Smooth muscle cell of trachea (primary cell): ENCODE measurements at places on chromosomes 5 and 9. TPM values are rescaled to one million over a fixed set of nuclear protein-coding genes. Genes with fewer than 3 reads are reported as not detected.

STK10 gene
- total RNA-seq = 21.2 and 28.6 TPM in 2 replicates

GNA14 gene
- total RNA-seq = 0.15 and 0.50 TPM in 2 replicates

CCNJL gene
- total RNA-seq = 0.15 and 0.17 TPM in 2 replicates

SOX30 gene
- total RNA-seq = under 0.01 TPM in 1 of 2 replicates, not detected in the other

SMIM33 gene
- not detected in 2 replicates for total RNA-seq

TAF11L3 gene
- total RNA-seq = not detected in 2 replicates

CENPK gene
- total RNA-seq = 2.8 and 20.9 TPM in 2 replicates

WDR38 gene
- total RNA-seq = not detected in 2 replicates

GPR151 gene
- total RNA-seq = not detected in 2 replicates

GARIN3 gene
- not detected in 2 replicates for total RNA-seq

CDC37L1 gene
- 24.4 and 30.1 TPM in 2 replicates for total RNA-seq

DCTN4 gene
- total RNA-seq = 72.0 and 72.9 TPM in 2 replicates

OMD gene
- total RNA-seq = 0.33 and 0.73 TPM in 2 replicates

IRF1 gene
- 15.3 and 23.3 TPM in 2 replicates for total RNA-seq

LMX1B gene
- not detected in 2 replicates for total RNA-seq

IFNA13 gene
- not detected in 2 replicates for total RNA-seq

LCN9 gene
- not detected in 2 replicates for total RNA-seq

NUTM2F gene
- not detected in 2 replicates for total RNA-seq

C5orf52 gene
- total RNA-seq = not detected in 2 replicates

HMMR gene
- 3.1 and 61.5 TPM in 2 replicates for total RNA-seq

EPB41L4A gene
- 0.29 and 0.33 TPM in 2 replicates for total RNA-seq

PCDHGB1 gene
- total RNA-seq = 4.4 and 4.5 TPM in 2 replicates

KIAA1191 gene
- total RNA-seq = 58.3 and 134 TPM in 2 replicates

RBM18 gene
- total RNA-seq = 8.3 and 8.9 TPM in 2 replicates

ARHGEF39 gene
- 0.50 and 2.9 TPM in 2 replicates for total RNA-seq

DAB2IP gene
- 6.7 and 22.2 TPM in 2 replicates for total RNA-seq

MYOZ3 gene
- 0.44 and 1.5 TPM in 2 replicates for total RNA-seq

NPR3 gene
- total RNA-seq = 82.2 and 123 TPM in 2 replicates

TAS2R1 gene
- total RNA-seq = not detected in 2 replicates

SPEF2 gene
- total RNA-seq = 4.1 and 5.2 TPM in 2 replicates

SLC6A7 gene
- not detected in 2 replicates for total RNA-seq
